ENCODE measurements at places on chromosomes 4 and X.

DNA sequence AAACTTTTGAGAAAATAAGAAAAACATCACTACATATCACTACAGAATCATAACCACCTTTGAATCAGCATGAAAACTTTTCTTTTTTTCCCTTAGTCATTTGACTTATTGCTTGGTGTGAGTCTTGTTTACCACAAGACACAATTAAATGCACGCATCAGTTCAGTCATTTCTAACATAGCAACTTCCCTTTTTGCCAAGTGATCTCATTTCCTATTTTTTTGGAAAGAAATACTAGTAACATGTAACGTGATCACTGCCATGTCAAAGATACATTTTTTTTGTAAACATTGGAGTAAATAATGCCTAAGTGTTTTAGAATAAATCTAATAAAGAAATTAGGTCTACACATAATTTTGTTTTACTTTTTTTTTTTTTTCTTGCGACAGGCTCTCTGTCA is 5.1 kb upstream of the CXCL8 start:
- DNase-seq, result no peak

- no peak for DNase-seq
These were observed 16.8 kb downstream of the RS1 start for GRCh38 chrX:18654875-18655836.

DNA sequence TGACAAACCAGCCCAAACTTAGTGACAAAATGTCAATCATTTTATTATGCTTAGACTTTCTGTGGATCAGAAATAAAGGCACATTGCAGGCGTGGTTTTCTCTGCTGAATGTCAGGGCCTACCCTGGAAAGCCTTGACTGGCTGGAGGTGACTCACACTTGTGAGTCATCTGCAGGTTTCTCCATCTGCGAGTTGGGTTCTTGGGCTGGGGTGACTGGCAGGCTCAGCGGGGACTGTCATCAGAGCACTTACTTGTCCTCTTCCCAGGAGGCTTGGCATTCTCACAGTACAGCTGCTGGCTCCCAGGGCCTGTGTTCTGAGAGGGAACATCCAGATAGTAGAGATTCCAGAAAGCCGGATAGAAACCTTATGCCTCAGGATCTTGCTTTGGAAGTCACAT is 153.8 kb upstream of the AGA start:
- DNase-seq, result no peak

DNA sequence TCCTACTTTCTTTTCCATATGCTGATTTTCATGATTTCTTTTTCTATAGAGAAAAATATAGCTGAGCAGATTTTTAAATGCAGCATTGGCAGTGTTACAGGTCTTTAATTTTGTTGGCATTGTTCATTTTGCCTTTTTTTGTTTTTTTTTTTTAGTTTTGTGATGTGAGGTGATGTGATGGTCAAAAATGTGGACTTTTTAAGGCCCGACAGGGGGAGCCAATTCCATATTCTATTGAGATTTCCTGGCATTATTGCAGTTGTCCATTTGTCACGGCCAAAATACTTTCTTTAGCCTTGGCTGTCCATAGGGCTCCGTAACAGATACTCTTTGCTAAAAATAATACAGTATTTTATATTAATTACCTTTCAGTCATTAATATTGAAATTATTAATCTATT is 47.8 kb downstream of the SLIT2 start:
- no peak for DNase-seq

GRCh38 chr4:113675731-113676697 is 85.5 kb downstream of the CAMK2D start:
- no peak for DNase-seq

Measured in activated CD4-positive, CD25-positive, alpha-beta regulatory T cell treated with anti-CD3 and anti-CD28 coated beads, Interleukin-2, amount 50 U/mL, for 16 hours (primary cell).